Stimulated activated CD8-positive, alpha-beta memory T cell treated with anti-CD3 and anti-CD28 coated beads, Interleukin-4, amount 100 ng/mL, for 4 hours (primary cell): ENCODE measurements at places on chromosomes 1 and 21.

- DNase-seq: no peak
These were observed 47.8 kb upstream of the BTG3 start for GRCh38 chr21:17660452-17660851.

DNA sequence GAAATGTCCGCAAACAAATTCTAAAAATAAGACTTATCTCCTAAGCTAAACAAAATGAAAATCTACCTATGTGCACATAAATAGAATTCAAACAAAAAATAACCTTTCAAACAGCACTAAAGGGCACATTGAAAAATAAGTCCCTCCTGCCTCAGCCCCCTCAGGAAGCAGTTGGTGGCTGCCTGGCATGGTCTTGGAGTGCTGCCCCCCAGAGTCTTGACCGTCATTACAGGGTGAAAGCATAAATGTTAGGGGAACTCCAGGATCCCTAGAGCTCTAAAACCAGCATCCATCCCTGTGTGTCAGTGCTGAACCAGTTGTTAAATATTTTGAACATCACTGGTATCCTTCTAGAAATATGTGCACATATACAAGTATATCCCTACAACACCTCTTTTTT, 6.5 kb upstream of the NPL start:
- no peak for DNase-seq

- no peak for DNase-seq
These were observed 96.9 kb downstream of the DHRS3 start for GRCh38 chr1:12521096-12521495.

DNA sequence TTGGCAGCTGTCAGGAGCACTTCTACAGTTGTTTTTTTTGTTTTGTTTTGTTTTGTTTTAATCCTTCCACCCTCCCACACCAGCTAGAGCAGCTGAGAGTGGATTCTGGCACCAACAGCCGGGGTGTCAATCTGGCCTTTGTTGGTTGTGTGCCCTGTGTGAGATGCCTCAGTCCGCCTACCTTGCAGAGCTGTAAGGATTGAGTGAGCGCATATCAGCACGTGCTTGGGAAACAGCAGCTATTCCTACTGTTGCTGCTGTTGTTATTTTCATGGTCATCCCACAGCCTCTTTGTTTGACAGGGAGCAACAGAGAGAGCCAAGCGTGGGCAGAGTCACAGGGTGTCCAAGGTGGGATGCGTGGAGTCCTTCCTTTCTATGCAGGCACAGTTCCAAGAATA, 50.4 kb downstream of the PGBD5 start:
- DNase-seq: no peak

DNA sequence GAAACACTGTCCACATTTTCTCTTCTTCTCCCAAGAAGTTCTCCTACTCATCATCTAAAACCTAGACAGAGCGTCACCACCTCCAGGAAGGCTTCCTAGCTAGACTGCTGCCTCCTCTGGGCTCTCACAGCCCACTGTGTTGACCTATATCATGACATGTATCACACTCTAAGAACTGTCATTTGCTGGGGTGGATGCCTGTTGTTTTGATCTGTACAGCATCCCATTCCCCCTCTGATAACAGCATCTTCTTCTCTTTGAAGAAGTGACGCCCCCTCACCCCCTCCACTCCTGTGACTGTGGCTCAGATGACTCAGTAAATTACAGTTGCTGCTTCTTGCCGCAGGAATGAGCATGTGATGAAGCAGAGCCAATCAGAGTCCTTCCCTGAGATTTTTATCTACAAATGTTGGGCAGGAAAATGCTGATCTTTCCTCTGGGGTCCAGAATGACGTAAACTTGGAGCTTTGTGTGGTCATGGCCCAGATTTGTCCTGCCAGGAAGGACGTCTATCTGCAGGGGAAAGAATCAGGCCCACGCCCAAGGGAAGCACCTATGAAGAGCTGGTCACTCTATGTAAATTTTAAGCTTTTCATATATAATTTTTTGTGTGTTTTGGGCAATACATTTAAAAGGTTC, 28.0 kb upstream of the FOXO6 start:
- no peak for DNase-seq

DNA sequence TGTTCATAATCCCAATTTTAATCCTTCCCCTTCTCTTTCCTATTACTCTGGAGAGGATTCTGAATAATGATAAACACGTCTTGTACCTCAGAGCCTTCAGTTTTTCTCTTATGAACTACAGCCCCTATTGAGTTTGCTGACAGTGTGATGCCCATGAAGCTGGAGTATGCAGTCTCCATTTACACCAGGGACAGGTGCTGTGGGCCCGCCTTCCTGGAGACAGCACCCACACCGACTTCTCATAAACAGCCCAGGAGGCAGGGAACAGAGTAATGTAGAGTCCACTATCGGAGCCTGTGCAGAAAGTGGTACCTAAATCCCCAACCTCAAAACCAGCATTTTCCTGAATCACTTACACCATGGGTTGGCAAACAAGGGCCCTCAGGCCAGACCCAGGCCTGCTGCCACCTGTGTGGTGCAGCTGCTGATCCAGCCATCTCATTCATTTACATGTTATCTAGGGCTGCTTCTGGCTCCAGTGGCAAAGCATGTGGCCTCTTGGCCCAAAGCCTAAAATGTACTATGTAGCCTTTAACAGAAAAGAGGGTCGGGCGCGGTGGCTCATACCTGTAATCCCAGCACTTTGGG, 95.1 kb upstream of the KRTAP19-8 start:
- no peak for DNase-seq

DNA sequence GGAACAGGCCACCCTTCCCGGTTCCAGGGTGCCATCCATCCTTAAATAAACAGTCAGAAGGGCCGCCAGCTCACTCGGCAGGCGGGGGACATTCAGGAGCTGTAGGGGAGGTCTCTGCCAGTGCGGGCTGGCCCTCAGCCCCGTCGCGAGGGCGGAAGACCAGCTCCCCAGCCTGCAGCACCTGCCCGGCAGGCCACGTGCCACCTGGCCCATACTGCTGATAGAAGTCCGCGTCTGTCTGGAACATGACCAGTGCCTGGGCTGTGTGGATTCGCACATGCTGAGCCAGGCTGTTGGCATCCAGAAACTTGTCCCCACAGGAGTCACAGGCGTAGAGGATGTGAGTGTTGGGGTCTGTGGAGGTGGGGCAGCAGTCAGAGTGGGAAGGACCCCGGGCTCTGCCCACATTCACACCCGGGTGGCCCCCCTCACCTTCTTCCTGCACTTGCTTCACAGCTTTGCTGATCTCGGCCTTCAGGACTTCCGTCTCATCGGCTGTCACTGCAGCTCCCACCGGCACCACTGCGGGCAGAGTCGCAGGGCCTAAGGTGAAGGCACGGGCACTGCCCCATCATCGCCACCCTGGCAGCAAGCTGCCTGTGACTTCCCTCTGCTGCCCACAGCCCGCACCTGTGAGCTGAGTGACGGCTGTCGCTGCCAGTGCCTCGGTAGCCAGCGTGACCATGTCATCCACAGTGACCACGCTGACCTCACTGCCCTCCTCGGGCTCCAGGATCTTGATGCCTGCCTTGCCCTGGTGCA, 33.8 kb downstream of the ZBTB17 start:
- no peak for DNase-seq

- no peak for DNase-seq
These were observed 231.8 kb upstream of the IRF2BP2 start for GRCh38 chr1:234841710-234842231.

- no peak for DNase-seq
These were observed 34.9 kb downstream of the DUSP10 start for GRCh38 chr1:221706876-221707582.

- no peak for DNase-seq
These were observed 304.0 kb downstream of the DUSP10 start for GRCh38 chr1:221437926-221438325.

DNA sequence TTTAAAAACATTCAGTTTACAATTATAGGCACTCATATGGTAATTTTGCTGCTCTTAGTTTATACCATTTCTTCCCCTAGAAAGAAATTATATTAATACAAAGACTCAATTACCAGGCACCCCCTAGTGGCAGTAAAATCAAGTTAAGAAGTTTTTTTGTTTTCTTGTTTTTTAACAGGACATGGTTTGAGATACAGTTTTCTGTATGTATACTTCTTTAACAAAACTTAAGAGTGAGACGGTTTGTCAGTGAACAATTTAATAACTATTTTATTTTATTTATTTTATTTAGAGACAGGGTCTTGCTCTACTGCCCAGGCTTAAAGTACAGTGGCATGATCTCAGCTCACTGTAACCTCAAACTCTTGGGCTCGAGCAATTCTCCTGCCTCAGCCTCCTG, 224.6 kb downstream of the FAF1 start:
- no peak for DNase-seq
